ENCODE measurements at places on chromosomes 2 and 18.
A peak's percentile ranks its signal among the peaks of the same experiment; 100 is the strongest.

DNA sequence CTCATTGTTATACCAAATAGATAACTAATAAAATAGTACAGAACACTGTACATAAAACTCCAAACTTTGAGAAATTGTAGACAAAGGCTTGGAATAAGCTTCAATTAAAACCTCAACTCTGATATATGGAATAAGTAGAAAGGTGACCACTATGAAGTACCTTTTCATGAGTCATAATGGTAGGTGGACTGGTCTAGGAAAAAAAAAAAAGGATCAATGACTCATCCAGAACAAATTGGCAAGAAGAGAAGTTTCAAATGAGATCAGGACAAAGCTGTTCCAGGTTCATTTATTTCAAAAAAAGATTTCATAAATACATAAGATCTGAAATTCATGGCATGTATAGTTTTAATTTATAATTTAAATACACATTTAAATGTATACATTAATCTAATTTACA is 769.7 kb downstream of the SUCLG1 start:
- DNase-seq: no peak

- no peak for DNase-seq
Measured at GRCh38 chr2:142874293-142874814, 3.1 kb upstream of the KYNU start.

GRCh38 chr2:75666911-75667310 is 20.3 kb downstream of the MRPL19 start:
- DNase-seq: no peak

GRCh38 chr2:46521215-46521683 is 41.9 kb downstream of the TMEM247 start:
- no peak for DNase-seq

DNA sequence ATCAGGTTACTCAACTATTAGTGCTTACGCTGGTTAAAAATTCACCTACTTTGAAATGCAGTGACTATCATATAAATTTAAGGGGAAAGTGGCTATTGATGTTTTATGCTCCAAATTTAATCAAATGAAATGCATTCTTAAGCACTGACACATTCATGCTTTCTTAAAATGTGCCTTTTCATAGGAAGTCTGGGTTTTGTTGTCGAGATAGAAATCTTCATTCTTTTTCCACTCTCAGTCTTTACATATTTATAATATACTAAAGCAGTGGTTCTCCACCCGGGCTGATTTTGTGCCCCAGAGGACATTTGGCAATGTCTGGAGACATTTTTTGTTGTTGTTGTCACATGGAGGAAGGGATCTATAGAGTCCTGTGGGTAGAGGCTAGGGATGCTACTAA is 167.9 kb downstream of the PAX3 start:
- DNase-seq: no peak

DNA sequence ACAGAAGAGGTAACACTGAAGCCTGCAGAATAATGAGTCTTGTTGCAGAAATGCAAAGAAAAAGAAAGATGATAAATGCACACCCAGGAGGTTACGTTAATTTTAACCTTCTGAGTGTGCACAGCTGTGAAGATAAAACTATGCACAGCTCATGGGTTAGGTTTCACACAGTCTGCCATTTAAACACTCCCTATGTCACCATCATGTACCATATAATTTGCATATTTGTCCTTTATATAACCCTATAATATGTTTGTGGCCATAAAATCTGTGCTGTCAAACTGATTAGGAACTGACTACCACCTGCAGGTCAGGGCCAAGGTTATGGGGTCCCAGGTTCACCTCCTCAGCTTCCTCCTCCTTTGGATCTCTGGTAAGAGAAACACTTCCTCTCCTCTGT is 205.5 kb downstream of the RPIA start:
- no peak for DNase-seq

DNA sequence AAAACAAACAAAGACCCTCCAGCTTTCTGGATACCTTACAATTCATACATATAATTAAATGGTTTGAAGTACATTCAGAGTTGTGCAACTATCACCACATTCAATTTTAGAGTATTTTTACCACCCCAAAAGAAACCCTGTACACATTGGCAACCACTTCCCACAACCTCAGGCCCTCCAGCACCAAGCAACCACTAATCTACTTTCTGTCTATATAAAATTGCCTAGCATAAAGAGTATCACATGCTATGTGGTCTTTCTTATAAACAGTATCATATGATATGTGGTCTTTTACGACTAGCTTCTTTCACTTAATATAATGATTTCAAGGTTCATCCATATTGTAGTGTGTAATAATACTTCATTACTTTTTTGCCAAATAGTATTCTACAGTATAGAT is 7.3 kb downstream of the IER3IP1 start:
- no peak for DNase-seq

DNA sequence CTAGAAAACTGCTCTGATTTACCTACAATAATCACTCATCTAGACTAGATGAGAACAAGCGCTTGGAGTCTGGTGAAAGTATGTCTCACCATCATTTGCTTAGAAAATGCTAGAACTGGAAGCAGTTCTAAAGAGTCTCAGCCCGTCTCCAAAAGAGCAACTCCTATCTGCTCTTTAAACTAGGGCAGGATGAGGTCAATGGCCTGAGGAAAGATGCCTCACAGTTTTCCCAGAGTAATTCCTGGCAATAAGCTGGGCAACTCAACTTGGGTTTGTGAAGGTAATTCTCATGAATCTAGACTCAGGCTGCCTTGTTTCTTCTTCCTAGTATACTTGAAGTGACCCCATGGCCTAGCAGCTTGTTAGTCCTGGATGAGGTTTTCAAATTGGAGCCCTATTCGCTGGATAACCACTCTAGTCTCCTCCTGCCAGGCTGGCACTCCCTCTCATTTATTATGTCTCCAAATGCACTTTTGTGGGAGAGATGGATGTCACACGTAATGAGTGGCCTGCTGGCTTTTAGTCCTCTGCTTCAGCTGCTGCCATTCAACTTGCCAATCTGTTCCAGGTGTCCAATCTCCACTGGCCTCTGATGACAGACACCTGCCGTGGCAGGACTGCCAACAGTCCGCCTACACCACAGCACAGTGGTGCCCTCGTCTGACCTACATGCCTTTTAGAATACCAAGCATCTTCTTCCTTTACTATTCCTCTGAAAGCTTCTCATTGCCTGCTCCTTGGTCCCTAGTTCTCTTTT is 80.9 kb downstream of the CABYR start:
- no peak for DNase-seq

DNA sequence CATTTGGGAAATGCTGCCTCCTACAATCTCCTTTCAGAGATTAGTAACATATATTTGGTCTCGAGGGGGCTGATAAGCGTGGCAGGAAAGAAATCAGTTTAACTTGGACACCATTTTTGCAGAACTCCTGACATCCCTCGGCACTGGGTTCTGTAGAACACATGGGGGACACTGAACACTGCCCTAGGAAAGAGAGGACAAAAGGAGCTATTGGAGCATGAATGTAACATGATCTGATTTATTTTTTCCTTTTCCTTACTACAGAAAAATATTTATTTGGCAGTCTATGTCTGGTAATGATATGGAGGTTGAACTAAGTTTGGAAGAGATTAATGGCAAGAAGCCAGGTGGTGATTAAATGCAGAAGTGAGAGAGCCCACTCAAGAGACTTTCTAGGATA is 153.8 kb downstream of the AFF3 start:
- no peak for DNase-seq

DNA sequence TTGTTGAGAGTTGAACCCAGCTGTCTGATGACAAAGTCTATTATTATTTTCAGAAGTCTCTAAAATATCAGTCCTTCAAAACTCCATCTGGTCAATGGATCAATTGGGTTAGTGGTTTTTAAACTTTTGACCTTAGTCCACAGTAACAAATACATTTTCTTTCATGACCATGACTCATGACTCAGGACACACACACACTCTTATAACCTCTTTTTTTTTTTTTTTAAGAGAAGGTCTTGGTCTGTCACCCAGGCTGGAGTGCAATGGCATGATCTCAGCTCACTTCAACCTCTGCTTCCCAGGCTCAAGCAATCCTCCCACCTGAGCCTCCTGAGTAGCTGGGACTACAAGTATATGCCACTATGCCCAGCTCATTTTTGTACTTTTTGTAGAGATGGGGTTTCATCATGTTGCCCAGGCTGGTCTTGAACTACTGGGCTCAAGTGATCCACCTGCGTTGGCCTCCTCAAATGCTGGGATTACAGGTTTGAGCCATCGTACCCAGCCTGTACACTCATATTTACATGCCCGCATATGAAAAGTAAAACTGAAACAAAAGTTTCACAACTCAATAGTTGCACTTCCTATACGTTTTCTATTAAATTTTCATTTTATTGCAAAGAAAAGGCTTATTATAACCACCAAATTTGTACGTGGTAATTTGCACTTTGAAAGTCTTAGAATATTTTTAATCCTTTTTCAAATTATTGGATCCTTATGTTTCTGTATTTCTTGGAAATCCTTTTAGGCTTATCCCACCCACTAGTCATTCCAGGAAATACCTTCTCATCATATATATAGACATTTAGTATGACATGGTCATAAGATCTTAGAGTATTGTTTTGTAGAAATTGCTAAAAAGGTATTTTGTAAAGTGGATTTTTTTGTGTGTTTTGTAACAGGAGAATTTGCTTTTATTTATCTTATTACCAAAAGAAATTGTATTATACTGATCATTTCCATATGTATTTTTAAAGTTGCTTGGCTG is 199.0 kb downstream of the LPIN1 start:
- no peak for DNase-seq

DNA sequence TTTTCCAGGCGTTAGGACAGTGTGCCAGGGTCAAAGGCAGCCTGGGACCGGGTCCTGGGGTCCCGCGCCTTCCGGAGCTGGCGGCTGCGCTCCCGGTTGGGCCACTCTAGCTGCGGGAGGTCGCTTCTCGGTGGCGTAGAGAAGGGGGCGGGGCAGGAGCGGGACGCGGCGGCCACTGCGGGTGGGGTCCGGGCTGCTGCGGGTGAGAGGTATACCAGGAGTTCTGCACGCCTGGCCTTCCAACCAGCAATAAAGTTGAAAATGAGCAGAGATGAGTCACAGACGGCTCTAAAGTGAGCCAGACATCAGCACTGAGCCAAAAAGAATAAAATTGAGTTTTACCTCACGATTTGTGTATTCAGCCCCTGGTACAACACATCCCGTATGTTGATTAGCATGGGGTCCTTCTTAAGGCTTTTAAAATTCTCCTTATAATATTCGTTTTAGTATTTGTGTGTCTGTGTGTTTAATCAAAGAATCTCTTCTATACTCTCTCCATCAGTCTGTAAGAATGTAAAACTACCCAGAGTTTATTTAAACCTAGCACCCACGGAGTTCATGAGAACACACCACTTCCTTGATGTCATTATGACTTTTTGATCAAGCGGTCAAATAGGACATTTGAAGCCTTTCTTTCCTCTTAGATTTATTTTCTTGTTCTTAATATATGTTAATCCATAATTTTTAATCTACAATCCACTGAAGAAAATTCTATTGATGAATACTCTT is at the start of gene C1GALT1C1L:
Gene C1GALT1C1L, minus strand, starts transcription at position 108 of the 729 bp plus-strand sequence. Its CDS starts 107 bp downstream, at position 1.
- peak; percentile 9 for DNase-seq

DNA sequence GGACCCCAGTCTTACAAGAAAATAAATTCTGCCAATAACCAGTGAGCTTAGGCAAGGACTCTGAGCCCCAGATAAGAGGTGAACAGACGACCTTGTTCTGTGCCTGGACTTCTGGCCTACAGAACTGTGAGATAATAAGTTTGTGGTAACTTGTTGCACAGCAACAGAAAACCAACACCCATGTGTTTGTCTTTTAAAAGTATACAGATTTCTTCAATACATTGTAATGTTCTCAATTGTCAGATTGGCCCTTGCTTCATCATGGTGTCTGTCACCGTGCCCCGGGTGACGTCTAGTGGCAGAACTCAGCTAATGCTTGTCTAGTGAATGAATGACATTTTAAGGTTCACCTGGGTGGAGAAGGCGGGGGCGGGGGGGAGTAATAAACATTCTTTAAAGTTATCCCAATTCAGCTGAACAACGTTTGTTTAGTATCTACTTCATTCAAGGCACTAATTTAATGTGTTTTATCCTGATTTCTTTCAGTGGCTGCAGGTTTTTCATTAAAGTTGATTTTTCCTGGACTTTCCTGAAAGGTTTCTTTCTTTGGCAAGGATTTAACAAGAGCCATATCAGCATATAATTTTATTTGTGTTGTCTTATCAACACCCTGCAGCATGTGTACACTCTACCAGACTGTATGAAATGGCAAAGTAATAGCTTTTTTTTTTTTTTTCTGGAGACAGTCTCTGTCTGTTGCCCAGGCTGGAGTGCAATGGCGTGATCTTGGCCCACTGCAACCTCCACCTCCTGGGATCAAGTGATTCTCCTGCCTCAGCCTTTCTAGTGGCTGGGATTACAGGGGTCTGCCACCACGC is 123.8 kb upstream of the DLX2 start:
- DNase-seq: no peak

DNA sequence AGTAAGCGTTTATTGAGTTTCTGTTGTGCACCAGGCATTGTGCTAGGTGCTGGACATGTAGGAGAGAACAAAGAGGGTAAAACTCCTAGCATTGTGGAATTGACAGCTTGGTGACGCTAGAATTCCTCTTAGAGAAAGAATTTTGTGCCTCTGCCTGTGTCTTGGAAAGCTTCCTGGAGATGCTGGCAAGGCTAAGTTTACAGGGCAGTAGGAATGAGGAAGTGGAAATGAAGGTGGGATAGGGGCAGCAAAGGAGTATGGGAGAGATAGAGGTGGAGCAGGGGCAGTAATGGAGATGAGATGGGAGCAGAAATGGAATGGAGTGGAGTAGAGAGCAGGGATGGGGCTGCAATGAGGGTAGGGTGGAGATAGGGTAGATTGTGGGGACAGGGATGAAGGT is 29.8 kb downstream of the GPR39 start:
- no peak for DNase-seq

DNA sequence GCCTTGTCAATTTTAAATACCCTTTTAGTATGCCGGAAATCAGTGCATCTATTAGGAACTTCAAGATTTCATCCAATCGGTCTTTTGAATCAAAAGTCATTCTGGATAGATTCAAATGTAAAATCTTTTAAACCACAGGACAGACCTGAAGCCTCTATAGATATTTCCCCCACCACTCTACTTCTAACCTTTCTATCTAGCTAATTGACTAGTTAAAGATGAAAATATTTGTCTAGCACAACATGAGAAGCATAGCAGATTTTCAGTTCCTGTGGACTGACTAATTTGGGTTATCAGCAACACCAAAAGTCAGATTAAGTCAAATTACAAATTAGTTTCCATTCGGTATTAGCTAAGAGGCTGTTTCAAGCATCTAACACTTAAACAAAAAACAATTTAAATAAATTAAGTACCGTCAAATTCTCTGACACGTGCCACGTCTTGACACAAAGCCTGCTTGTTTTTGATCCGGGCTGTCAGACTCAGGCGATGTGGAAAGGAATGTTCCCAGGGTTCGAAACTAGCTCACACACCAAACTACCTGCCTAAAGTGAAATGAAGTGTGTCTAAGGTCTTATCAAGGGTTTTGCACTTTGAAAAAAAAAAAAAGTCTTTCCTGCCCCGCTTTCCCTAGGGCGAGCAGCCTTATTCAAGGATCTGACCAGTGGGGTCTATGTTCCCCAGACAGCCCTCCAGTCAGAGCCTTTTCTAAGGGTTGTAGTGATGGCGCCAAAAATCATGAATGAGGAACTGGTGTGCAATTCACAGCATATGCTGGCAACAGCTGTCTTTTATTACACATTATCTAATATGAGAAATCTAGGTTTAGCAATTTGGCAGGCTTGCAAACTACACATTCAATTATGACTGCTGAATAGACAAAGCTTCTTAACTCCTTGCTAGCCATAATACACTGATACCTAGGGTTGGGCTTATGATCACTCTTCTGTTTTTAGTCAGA is 4.7 kb downstream of the CYTIP start:
- no peak for DNase-seq

GRCh38 chr2:113056521-113056920 is 2.5 kb upstream of the IL36RN start:
- DNase-seq: no peak

Data from stimulated activated CD8-positive, alpha-beta memory T cell treated with anti-CD3 and anti-CD28 coated beads, Interleukin-2, amount 100 ng/mL, for 48 hours (primary cell).